Lung (tissue), 17 donors: ENCODE measurements at places on chromosomes 3 and 15. TPM values are rescaled to one million over a fixed set of nuclear protein-coding genes. Genes with fewer than 3 reads are reported as not detected.

- H3K36me3 ChIP-seq: no peaks in the 10 kb centered on the region
- H3K27me3 ChIP-seq: no peaks in the 10 kb centered on the region
- H3K4me1 ChIP-seq: peaks cover 33% of the 10 kb centered on the region
- peak; percentile 46 for DNase-seq
These were observed 25.4 kb downstream of the LINGO1 start for GRCh38 chr15:77607111-77607893.

DNA sequence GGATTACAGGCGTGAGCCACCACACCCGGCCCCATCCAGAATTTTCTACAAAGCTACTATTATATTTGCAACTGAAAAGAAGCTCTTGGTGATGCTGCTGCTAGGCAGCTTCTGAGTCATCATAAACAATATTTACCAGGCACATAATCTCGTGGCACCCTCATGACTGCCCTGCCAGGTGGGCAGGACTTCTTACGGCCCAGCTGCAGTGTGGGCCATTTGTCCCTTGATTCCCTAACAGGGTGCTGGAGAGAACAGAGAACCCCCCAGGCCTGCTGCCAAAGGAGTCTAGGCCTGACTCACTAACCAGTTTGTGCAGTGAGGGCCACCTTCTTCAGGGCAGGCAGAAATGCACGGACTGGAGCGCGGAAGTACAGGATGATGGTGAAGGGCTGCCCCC is 4.9 kb downstream of the EPB42 start:
- H3K36me3 ChIP-seq: no peaks in the 10 kb centered on the region
- DNase-seq: no peak
- H3K4me1 ChIP-seq: no peaks in the 10 kb centered on the region
- no peaks in the 10 kb centered on the region for H3K27me3 ChIP-seq

GRCh38 chr3:156108616-156109015 is 11.8 kb upstream of the KCNAB1 start:
- H3K4me3 ChIP-seq: no peak overlapping the region
- no peaks in the 10 kb centered on the region for H3K36me3 ChIP-seq
- DNase-seq: no peak

- H3K27ac ChIP-seq: no peak overlapping the region
- no peaks in the 10 kb centered on the region for H3K27me3 ChIP-seq
- H3K4me3 ChIP-seq: no peak overlapping the region
- no peaks in the 10 kb centered on the region for H3K4me1 ChIP-seq
These were observed 43.8 kb downstream of the NCEH1 start for GRCh38 chr3:172666873-172667694.

Gene ZNF592
- total RNA-seq: 20.1 TPM

Gene C3orf52
- total RNA-seq: 21.4 TPM

Gene GPR62
- total RNA-seq: 0.15 TPM
